Activated CD8-positive, alpha-beta memory T cell treated with anti-CD3 and anti-CD28 coated beads for 24 hours (primary cell): ENCODE measurements at places on chromosomes 4 and X.

DNA sequence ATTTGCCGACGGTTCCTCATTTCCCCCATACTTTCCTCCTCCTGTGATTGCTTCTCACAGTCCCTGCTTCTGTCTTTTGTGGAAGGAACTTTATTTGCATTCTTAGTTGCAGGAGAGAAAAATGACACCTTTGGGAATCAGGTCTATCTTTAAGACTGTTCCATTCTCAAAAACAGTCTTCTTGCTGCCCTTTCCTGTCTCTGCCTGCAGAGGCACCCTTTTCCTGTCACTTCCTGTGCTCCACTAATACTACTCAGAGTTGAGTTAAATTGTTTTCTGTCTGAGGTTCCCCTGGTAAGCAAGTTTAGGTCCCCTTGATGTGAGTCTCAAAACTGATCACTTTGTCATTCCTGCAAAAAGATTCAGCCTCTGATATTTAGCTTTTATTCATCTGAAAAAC lies 208.8 kb upstream of the CLNK start:
- no peak for DNase-seq

DNA sequence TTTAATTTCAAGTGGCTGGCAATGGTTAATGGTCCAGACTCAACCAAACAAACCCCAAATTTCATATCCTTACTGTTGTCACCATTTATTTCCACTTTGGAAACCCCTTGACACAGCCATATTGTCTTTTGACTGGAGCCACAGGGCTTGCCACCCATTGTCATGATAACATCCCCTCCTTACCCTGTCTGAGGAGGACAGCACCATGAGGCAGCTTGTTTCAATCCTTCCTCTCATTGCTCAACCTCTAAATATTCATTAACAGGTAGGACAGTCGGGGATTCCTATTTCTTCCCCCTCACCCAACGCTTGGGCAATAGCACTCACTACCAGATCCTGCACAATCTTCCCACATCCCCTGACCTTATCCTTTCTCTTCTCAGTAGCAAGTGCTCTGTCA lies 92.1 kb downstream of the CEP135 start:
- DNase-seq: no peak

GRCh38 chr4:102560571-102561341 lies 59.6 kb downstream of the NFKB1 start:
- DNase-seq: no peak

GRCh38 chr4:3384391-3384770 lies 57.4 kb upstream of the HGFAC start:
- DNase-seq: no peak

GRCh38 chr4:147052361-147052760 lies 106.7 kb upstream of the TTC29 start:
- no peak for DNase-seq

DNA sequence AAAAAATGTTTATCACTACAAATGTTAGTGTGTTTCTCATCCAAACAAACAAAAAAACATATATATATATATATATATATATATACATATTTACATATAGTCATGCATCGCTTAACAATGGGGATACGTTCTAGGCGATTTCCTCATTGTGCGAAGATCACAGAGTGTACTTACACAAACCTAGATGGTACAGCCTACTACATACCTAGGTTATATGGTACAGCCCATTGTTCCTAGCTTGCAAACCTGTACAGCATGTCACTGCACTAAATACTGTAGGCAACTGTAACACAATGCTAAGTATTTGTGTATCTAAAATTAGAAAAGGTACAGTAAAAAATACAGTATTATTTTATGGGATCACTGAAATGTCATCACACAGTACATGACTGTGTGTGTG lies 16.4 kb upstream of the TMSB4X start:
- no peak for DNase-seq

DNA sequence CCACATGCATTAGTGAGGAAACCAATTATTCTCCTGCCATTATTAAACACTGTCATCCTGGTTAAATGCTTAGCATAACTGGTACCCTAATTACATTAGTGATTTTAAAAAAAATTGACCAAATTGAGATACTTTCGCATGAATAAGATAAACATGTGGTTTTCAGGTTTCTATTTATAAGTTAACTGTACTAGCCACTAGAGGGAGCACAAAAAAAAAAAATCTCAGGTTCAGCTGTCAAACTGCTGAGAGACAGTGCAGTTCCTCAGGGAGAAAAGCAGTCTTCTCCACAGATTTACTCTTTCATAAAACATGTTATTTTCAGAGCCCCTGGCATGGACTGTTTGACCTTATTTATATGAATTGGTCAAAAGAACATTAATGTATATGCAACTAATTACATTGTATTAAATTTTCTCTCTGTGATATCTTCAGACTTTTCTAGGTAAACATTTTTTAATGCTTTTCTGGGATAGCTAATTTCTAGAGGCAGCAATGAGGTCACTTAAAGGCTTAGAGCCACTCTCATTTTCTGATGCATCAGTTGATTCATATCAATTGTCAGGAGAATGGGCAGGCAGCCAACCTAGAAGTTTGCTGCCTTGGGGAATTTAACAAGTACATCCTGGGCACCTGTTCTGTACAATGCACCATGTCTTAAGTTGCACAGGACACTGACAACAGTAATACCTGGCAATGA lies 167.5 kb downstream of the CDS1 start:
- DNase-seq: no peak

- no peak for DNase-seq
Observed at GRCh38 chr4:7356667-7357310, 77.9 kb downstream of the PSAPL1 start.

DNA sequence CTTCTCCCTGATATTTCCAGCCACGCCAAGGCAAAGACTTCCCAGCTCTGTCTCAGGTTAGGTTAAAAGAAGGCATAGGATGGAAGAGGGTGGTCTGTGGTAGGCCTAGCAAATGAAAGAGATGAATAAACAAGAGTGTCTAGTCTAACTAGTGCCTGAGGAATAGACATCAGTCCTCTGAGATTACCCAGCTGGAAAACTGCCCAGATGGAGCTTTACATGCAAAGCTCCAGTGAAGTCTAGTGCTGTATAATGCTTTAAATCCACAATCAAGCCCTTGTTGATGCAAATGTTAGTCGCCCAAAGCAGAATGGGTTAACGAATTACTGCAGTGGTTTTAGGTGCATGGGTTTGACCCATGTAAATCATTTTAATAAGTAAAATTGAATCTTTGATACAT lies 24.8 kb upstream of the GUCY1B1 start:
- no peak for DNase-seq

DNA sequence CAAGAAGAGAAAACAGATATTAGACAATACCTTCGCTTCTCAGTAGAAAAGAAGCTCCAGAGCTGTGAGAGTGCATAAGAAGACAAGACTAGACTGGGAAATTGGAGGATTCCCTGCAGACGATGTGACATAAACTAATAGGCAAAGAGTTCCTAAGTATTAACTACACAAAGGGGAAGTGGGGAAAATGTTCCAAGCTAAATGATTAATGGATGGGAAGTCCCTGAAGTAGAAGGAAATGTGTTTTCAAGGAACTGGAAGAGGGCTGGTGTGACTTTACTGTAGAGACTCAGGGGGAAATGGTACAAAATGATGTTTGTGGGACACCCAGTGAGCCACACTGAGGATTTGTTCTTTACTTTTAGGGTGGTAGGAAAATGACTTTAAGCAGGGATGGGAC lies 69.7 kb upstream of the DCLK2 start:
- DNase-seq: no peak

GRCh38 chrX:39931529-39932282 lies 166.1 kb downstream of the BCOR start:
- no peak for DNase-seq

DNA sequence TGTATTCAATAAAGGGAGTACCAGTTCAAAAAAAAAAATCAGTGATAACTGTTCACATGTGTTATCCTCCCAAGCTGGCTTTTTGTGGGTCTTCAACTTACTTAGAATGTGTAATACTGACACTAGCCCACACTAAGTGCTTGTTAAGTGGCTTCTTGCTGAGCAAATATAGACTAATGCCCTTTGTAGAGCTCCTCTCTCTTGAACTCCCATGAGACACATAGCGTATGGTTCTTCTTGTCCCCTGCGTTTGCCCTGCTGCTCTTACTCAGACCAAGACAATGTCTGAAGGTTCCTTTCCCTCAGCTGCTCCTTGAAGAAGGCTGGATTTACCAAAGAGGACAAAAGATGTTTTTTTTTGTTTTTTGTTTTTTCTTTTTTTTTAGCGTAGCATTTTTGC lies 110.9 kb downstream of the FRAS1 start:
- DNase-seq: no peak

- no peak for DNase-seq
Observed at GRCh38 chr4:111954550-111954949, 190.7 kb upstream of the FAM241A start.

DNA sequence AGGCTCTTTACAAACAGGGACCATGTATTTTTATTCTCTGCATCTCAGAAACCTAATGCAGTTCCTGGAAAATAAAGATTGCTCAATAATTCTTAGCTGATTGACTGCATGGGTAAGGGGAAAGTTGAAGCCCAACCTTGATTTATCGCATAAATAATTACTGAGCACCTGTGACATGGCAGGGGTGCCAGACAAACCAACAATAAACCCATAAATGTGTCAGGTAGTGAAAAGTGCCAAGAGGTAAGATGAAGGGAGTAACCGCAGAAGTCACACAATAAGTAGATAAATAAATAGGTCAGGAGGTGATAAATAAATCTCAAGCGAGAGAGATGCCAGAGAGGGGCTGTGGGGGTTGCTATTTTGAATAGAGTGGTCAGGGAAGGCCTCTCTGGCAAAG lies 20.1 kb upstream of the AP1S2 start:
- DNase-seq: no peak

DNA sequence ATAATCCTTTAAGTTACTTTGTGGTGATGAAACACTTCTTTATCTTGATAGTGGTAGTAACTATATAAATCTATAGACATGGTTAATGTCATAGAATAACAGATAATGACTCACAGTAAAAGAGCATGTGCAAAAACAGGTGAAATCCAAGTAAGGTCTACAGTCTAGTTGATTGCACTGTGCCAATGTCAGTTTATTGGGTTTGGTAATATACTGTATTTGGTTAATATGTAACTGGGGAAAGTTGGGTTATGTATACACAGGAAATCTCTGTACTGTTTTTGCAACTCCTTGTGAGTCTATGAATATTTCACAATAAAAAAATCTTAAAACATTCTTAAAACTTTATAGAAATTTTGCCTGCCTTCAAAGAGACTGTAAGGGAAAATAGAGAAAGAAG lies 1067.6 kb upstream of the FTHL17 start:
- DNase-seq: no peak

- DNase-seq: no peak
Observed at GRCh38 chr4:186952709-186953108, 229.1 kb upstream of the FAT1 start.

DNA sequence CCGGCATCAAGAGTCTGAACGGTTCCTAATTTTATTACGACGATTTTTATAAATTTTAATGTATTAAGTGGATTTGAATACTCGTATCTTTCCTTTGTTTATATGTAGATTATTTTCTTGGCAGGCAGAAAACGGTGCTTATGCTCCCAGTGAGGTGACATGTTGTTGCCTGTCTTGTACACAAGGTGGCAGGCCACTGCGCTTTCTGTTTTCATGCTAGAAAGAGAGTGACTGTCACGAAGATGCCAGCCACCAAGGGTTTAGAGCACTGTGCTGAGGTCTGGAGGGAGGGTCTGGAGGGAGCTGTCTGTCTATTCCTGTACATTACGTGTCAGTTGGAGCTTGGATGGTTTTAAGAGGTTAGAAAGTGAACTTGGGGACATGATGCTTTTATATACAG lies 87.7 kb downstream of the SHROOM2 start:
- peak; percentile 67 for DNase-seq

DNA sequence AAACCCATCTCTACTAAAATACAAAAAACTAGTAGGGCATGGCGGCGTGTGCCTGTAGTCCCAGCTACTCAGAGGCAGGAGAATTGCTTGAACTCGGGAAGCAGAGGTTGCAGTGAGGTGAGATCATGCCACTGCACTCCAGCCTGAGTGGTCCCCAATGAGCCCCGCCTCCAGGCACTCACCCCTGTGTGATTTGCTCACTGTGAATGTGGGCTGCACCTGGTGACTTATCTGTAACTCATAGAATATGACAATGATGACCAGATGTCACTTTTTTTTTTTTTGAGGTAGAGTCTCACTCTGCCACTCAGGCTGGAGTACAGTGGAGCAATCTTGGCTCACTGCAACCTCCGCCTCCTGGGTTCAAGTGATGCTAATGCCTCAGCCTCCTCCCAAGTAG lies 49.0 kb upstream of the HOPX start:
- DNase-seq: no peak

DNA sequence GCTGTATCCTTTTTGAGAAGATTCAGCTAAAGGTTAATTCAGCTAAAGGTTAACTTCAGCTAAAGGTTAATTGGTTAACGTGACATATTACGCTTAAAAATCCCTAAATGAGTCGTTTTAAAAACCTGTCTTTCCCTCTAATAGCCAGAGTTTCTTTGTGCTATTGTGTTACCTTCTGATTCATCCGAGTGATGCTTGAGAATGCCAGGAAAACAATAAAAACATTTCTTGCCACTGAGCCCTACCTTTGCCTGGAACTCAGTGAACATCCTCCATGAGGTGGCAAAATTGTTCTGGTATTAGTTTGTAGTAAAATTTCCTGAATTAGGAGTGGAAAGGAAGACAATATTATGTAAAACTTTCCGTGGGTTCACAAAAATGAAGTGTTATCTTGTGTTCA lies 13.7 kb upstream of the TMPRSS11E start:
- DNase-seq: no peak

GRCh38 chr4:169080981-169081380 lies 70.9 kb upstream of the CBR4 start:
- no peak for DNase-seq

DNA sequence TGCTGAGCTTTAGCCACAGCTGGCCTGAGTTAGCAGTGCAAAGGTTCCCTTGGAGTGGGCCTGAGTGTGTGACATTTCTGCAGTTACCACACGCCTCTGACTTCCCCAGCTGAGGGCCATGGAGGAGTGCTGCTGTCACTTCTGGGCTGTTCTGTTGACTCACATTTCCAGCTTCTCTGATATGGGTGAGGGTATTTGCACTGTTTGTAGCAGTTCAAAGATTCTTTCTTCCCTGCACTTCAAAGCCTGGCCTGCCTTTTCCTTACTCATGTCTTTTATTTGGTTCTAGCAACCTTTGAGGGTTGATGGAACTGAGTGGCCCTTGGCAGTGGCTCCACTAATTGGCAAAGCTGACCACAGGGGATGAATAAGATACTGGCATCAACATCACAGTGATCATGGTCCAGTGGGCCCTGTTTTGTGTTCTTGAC lies 26.4 kb upstream of the SCML1 start:
- no peak for DNase-seq
